Kidney (tissue), 22 donors: ENCODE measurements at places on chromosomes 11 and 22. TPM values are rescaled to one million over a fixed set of nuclear protein-coding genes. Genes with fewer than 3 reads are reported as not detected.

BIK gene
- 4.7 TPM for total RNA-seq

PITPNM1 gene
- total RNA-seq: 74.7 TPM

TMEM184B gene
- total RNA-seq: 54.1 TPM

ZBTB16 gene
- 126 TPM for total RNA-seq

ABCG4 gene
- 0.25 TPM for total RNA-seq

ARHGAP42 gene
- 18.9 TPM for total RNA-seq

MS4A15 gene
- total RNA-seq: not detected
